Activated T-helper 1 cell treated with anti-CD3 and anti-CD28 coated beads, Interleukin-12 subunit alpha, Interleukin-12 subunit beta, Interleukin-2, Interleukin-4 antibody, amounts not matched to agents 30 ng/mL and 10 ng/mL and 1 ng/mL, durations not matched to agents 14 hours and 24 hours and 36 hours (primary cell): ENCODE measurements at places on chromosomes 16 and 17.

DNA sequence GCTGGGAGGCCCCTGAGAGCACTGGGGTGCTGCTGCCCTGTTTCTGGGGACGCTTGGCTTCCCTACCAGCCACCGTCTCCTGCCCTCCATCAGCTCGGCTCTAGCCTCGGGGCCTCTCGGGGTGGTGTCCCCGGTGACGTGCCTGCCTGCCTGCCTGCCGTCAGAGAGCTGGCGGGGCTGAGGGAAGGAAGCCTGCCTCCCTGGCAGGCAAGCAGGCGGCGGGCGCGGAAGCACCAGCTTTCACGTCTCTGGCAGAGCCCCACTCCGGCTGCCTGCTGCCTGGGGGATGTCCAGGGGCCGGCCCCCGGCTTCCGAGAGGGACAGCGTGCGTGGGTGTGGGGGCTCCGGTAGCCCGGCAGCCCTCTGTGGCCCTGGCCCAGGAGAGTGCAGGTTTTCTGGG lies 9.3 kb downstream of the CENPX start:
- no peak for DNase-seq
- no peak overlapping the region for H3K4me3 ChIP-seq
- no peaks in the 10 kb centered on the region for H3K27me3 ChIP-seq
- H3K27ac ChIP-seq = no peak overlapping the region
- H3K4me1 ChIP-seq = no peaks in the 10 kb centered on the region
- H3K36me3 ChIP-seq = no peaks in the 10 kb centered on the region

- DNase-seq = no peak
- no peak overlapping the region for H3K27ac ChIP-seq
- H3K27me3 ChIP-seq = peaks cover 6% of the 10 kb centered on the region
- H3K4me1 ChIP-seq = no peaks in the 10 kb centered on the region
Measured at GRCh38 chr16:82301146-82301755, 131.2 kb upstream of the MPHOSPH6 start.

- no peak overlapping the region for H3K27ac ChIP-seq
- H3K27me3 ChIP-seq = peaks cover 18% of the 10 kb centered on the region
- DNase-seq = no peak
Measured at GRCh38 chr16:57624044-57624688, 4.3 kb upstream of the ADGRG1 start.

- H3K4me1 ChIP-seq = peaks cover 23% of the 10 kb centered on the region
- peaks cover 35% of the 10 kb centered on the region for H3K36me3 ChIP-seq
- H3K27ac ChIP-seq = no peak overlapping the region
- DNase-seq = no peak
- H3K4me3 ChIP-seq = no peak overlapping the region
- no peaks in the 10 kb centered on the region for H3K27me3 ChIP-seq
Measured at GRCh38 chr16:67932462-67932840, 789 bp upstream of the CTRL start.
